Right renal cortex interstitium (tissue), 3 donors: ENCODE measurements at places on chromosomes 12 and 14. TPM values are rescaled to one million over a fixed set of nuclear protein-coding genes. Genes with fewer than 3 reads are reported as not detected.

The SLC39A2 gene
- 1.3 TPM for polyA plus RNA-seq

GRCh38 chr12:109630815-109631214 lies 57.2 kb downstream of the MVK start:
- DNase-seq: no peak

DNA sequence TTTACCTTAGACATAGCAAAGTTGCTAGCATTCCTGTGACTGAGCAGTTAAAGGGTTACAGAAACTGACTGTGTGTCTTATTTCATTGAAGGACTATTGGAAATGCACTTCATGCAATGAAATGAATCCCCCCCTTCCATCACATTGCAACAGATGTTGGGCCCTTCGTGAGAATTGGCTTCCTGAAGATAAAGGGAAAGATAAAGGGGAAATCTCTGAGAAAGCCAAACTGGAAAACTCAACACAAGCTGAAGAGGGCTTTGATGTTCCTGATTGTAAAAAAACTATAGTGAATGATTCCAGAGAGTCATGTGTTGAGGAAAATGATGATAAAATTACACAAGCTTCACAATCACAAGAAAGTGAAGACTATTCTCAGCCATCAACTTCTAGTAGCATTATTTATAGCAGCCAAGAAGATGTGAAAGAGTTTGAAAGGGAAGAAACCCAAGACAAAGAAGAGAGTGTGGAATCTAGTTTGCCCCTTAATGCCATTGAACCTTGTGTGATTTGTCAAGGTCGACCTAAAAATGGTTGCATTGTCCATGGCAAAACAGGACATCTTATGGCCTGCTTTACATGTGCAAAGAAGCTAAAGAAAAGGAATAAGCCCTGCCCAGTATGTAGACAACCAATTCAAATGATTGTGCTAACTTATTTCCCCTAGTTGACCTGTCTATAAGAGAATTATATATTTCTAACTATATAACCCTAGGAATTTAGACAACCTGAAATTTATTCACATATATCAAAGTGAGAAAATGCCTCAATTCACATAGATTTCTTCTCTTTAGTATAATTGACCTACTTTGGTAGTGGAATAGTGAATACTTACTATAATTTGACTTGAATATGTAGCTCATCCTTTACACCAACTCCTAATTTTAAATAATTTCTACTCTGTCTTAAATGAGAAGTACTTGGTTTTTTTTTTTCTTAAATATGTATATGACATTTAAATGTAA lies 31.5 kb downstream of the MDM2 start:
- no peak for DNase-seq

DNA sequence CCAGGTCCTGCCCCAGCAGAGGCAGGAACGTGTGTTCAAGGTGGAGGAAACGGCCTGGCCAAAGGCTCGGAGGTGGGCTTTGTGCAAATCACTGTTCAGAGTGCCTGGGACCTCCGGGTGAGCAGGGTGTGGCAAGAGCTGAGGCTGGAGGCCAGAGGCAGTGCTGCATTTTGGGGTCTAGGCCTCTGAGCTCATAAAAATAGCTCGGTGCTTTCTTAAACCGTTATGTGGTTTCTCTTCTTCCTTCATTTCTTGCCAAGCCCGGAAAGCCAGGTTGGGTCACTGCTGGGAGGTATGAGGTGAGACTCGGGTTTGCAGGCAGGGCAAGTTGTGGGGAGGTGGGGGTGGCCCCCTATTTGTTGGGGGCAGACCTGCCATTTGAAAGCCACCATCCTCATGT lies 178.8 kb upstream of the MYL2 start:
- DNase-seq: no peak
